IPS DF 6.9 (cell line): ENCODE measurements at places on chromosomes 1 and 21.

DNA sequence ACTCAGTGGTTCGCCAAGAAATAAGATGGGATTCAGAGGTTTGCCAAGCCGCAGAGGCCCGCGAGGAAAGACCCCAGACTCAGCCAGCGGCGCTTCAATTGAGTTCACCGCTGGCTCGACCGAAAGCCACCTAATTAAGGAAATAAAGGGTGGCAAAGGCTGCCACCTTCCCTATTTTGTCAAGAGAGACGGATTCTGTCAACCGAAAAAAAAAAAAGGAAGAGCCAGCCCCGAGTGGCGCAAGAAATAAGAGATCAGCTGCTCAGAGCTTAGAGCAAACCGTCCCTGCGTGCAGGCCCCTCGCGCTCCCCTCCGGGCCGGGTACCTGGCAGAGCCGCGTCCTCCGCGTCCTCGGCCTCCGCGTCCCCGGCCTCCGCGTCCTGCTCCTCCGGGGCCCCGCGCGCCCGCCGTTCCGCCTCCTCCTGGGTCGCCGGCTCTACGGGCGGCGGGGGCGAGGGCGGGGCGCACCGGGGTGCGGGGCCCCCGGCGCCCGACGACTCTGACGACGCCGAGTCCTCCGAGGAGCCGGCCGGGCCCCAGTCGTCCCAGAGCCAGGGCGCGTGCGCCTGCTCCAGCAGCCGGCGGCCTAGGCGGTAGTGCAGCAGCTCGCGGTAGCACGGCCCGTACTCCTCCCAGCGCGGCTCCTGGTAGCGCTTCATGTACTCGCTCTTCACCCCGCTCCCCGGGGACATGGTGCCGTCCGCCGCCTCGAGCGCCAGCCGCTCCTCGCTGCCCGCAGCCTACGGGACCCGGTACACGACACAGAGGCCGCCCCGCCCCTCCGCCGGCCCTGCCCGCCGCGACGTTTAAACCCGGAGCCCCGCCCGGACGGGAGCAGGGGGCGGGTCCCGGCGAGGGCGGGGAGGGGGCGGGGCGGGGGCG, 832 bp downstream of the CCSAP start:
- H3K27me3 ChIP-seq, result no peaks in the 10 kb centered on the region
- 0 out of 2 replicates have a peak, but pooled peaks cover 1% of the 10 kb centered on the region for H3K4me1 ChIP-seq
- no peaks in the 10 kb centered on the region for H3K36me3 ChIP-seq
- no peak overlapping the region for H3K27ac ChIP-seq
- no peak for DNase-seq

DNA sequence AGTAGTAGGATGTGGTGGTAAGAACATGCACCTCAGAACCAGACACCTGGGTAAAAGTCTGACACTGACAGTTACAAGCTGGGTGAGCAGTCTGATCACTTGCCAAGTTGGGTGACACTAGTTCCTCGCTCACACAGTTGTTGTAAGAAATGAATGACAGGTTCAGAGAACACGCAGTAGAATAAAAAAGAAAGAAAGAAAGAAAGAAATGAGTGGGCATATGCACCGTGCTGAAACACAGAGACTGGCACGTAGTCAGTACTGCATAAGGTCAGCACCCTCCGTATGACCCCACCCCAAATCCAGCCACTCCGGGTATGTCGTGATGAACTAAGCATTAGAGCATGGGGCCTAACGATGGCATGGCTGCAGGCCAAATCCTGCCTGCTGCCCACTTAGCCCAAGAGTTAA, 90.6 kb downstream of the GLUL start:
- H3K27ac ChIP-seq, result no peak overlapping the region
- peaks cover 4% of the 10 kb centered on the region; the same call in 1 of the 2 replicates for H3K4me1 ChIP-seq
- H3K27me3 ChIP-seq, result no peaks in the 10 kb centered on the region

GRCh38 chr1:92441697-92442342, 44.9 kb downstream of the GFI1 start:
- H3K27ac ChIP-seq, result no peak overlapping the region
- no peaks in the 10 kb centered on the region for H3K27me3 ChIP-seq
- H3K4me3 ChIP-seq, result no peak overlapping the region
- DNase-seq, result peak; percentile 31

DNA sequence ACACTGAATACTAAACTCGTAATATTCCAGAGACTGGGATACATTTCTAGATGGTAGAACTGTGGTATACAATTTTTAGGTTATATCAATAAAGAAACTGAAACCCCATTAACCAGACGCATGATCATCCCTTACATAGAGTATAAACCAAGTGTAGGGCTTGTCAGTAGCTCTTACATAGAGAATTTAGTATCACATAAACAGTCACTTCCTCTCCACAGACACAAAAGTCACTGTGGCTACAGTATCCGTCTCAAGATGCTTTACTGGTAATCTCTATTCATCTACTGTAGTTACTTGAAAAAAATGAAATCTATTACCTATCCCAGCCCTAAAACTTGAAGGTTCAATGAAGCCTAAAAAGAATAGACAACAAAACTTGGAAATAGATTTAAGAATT, 252.3 kb upstream of the TMPRSS15 start:
- no peaks in the 10 kb centered on the region for H3K36me3 ChIP-seq
- no peak for DNase-seq
- no peaks in the 10 kb centered on the region for H3K27me3 ChIP-seq
- no peak overlapping the region for H3K4me3 ChIP-seq

- no peak overlapping the region for H3K4me3 ChIP-seq
- DNase-seq, result no peak
- H3K36me3 ChIP-seq, result no peaks in the 10 kb centered on the region
- peaks cover 5% of the 10 kb centered on the region for H3K4me1 ChIP-seq
These were observed 11.6 kb upstream of the BARHL2 start for GRCh38 chr1:90728502-90729287.

GRCh38 chr21:46439906-46440305, 18.8 kb upstream of the DIP2A start:
- no peaks in the 10 kb centered on the region for H3K4me1 ChIP-seq
- peaks cover 22% of the 10 kb centered on the region for H3K36me3 ChIP-seq
- no peak for DNase-seq
- H3K27me3 ChIP-seq, result no peaks in the 10 kb centered on the region

DNA sequence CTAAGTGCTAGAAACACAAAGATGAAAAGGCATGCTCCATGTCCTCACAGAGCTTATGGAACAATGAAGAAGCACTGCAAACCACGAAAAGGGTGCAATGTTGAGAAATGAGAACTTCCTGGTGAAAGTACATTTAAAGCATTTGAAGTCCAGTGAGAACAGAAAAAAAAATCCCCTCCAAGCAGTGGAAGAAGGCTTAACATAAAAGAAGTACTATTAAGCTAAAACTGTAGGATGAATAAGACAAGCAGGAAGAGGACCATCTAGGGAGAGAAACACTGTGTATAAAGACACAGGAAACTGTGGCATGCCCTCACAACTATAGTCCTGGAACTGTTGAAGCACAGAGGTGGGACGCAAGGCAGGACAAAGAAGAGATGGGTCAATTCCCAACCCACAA, 10.0 kb downstream of the TP53BP2 start:
- H3K27me3 ChIP-seq, result no peaks in the 10 kb centered on the region
- H3K36me3 ChIP-seq, result no peaks in the 10 kb centered on the region
- DNase-seq, result no peak
- H3K4me3 ChIP-seq, result no peak overlapping the region
- peaks cover 4% of the 10 kb centered on the region for H3K4me1 ChIP-seq

GRCh38 chr1:24540906-24541710, 14.8 kb upstream of the NCMAP start:
- no peaks in the 10 kb centered on the region for H3K4me1 ChIP-seq
- no peak overlapping the region for H3K27ac ChIP-seq
- no peak for DNase-seq
- no peaks in the 10 kb centered on the region for H3K27me3 ChIP-seq
- H3K36me3 ChIP-seq, result no peaks in the 10 kb centered on the region
- H3K4me3 ChIP-seq, result no peak overlapping the region

DNA sequence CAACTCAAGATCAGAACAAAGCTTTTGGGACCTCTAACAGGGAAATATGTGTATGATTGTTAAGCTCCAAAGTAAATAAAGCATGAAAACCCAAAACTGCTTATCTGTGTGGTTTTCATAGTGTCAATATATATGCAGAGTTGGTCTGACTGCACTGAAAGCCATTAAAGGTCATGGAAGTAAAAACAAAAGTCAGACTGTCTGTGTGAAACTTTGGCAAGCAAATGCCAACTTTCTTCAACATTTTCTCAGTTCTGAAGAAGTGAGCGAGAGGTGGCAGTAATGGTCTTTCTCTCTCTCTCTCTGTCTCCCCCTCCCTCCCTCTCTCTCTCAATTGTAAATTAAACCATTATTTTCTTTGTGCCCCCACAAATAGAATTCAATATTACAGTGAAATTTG, 100.1 kb upstream of the S1PR1 start:
- no peak for DNase-seq
- no peaks in the 10 kb centered on the region for H3K27me3 ChIP-seq
- H3K4me3 ChIP-seq, result no peak overlapping the region
- H3K27ac ChIP-seq, result no peak overlapping the region
- no peaks in the 10 kb centered on the region; the same call in 1 of the 2 replicates for H3K4me1 ChIP-seq

GRCh38 chr21:27359141-27359540, 392.3 kb upstream of the ADAMTS5 start:
- H3K27ac ChIP-seq, result no peak overlapping the region
- DNase-seq, result no peak
- no peaks in the 10 kb centered on the region for H3K4me1 ChIP-seq
- H3K27me3 ChIP-seq, result no peaks in the 10 kb centered on the region
- no peaks in the 10 kb centered on the region for H3K36me3 ChIP-seq
- no peak overlapping the region for H3K4me3 ChIP-seq

GRCh38 chr1:97608272-97608671, 312.6 kb downstream of the DPYD start:
- no peak for DNase-seq
- no peak overlapping the region for H3K4me3 ChIP-seq
- H3K4me1 ChIP-seq, result no peaks in the 10 kb centered on the region
- no peaks in the 10 kb centered on the region for H3K27me3 ChIP-seq

GRCh38 chr1:23337869-23338268, 6.2 kb downstream of the HNRNPR start:
- DNase-seq, result no peak
- H3K4me1 ChIP-seq, result no peaks in the 10 kb centered on the region
- H3K36me3 ChIP-seq, result peaks cover 10% of the 10 kb centered on the region
- no peak overlapping the region for H3K27ac ChIP-seq
- no peaks in the 10 kb centered on the region for H3K27me3 ChIP-seq

DNA sequence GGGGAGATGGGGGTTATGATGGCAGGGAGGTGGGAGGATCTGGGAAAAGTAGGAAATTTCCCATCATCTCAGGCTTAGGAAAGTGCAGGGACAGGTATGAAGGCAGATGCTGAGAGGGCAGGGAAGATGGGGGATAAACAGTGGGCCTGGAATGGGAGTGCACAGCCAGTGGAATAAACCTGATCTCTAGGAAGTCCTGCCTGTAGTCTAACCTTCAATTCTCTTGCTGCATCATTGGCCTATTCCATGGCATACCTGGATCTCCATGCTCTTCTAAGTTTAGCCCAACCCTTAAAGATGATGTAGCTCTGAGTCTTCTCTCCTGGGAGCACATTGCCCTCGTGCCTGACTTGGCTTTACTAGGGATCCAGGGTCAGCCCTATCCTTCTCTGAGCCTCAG, 2.7 kb downstream of the BCAN start:
- no peaks in the 10 kb centered on the region for H3K36me3 ChIP-seq
- peaks cover 15% of the 10 kb centered on the region; the same call in 1 of the 2 replicates for H3K27me3 ChIP-seq
- H3K27ac ChIP-seq, result no peak overlapping the region
- H3K4me3 ChIP-seq, result no peak overlapping the region
- 0 out of 2 replicates have a peak, but pooled peaks cover 3% of the 10 kb centered on the region for H3K4me1 ChIP-seq
- DNase-seq, result no peak

GRCh38 chr1:171160639-171161354, 24.3 kb upstream of the FMO2 start:
- H3K27ac ChIP-seq, result no peak overlapping the region
- H3K4me1 ChIP-seq, result peaks cover 3% of the 10 kb centered on the region
- H3K27me3 ChIP-seq, result no peaks in the 10 kb centered on the region
- H3K36me3 ChIP-seq, result no peaks in the 10 kb centered on the region

DNA sequence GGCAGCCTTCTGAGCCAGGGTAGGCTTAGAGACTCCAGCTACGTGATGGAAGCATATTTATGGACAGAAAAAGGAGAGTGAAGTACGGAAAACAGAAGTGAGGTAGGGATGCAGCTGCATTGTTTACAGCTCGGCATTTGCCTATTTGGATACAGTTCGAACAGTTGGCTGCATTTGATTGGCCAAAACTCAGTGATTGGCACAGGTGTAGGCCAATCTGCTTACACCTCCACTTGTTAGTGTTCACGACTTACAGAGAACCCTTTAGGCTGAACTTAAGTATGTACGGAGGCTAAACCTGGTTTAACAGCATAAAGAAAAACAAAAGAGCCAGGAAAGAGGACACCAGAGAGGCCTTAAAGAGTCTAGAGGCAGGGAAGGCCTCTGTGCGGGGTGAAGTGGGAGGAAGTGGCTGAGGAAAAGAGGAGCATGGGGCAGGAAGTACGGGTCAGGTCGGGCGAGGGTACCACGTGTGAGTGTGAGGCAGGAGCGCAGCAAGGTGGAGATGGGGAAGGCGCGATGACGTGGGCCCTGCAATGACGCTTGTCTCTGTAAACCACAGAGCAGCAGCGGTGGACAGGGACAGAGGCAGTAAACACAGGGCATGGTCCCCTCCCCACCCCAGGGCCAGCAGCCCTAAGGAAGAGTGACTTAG, 32.0 kb downstream of the RSPH1 start:
- peak; percentile 87 for DNase-seq
- H3K4me1 ChIP-seq, result peaks cover 6% of the 10 kb centered on the region
- no peak overlapping the region for H3K27ac ChIP-seq
- no peaks in the 10 kb centered on the region for H3K27me3 ChIP-seq
- no peaks in the 10 kb centered on the region for H3K36me3 ChIP-seq
- no peak overlapping the region for H3K4me3 ChIP-seq
